ENCODE measurements at places on chromosomes 1 and 21. TPM values are rescaled to one million over a fixed set of nuclear protein-coding genes. Genes with fewer than 3 reads are reported as not detected.

DNA sequence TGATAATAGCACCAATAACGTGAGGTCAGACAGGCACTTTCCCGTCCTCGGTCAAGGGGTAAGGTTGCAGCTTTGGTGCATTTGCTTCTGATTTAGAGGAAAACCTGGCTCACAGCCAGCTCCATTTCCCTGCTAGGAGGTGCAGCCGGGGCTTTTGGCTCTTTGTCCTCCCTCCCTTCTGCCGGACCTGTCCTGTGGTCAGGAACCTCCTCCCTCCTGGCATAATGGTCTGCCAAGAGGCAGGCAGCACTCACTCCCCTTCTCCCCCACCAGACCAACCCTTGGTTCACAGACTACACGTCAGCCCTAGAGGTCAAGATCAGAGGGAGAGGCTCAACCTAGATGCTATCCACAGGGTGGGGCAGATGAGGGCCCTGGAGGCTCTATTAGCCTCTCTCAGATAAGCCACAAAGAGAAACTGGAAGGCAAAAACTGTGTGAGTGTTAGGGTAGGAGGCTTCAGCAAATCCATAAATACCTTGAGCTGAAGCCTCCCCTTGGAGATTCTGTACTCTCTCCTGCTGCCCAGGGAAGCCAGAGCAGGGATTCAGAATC lies 64.8 kb downstream of the PLXNA2 start:
- DNase-seq = no peak

GRCh38 chr1:51526248-51526647 lies 7.2 kb upstream of the EPS15 start:
- no peak for DNase-seq

GRCh38 chr1:18870957-18871356 lies 11.5 kb upstream of the TAS1R2 start:
- no peak for DNase-seq

DNA sequence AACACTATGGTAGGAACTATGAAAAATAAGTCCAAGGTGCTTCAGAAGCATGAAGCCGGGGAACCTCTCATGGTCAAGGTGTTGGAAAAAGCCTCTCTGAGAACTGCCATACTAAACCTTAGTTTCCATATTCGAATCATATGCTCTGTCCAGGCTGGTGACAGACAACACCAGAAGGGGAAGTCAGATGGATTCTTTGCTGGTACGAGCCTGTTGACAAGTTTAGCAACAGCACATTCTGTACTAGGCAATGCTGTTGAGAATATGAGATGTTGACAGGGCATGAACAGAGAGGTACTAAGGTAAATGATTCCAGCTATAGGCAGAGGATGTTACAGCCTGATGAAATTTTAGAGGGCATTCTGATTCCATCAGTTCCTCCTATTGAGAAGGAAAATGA lies 461.3 kb upstream of the ZRANB2 start:
- no peak for DNase-seq

Gene LCE1F
- not detected for total RNA-seq

All from vagina (tissue), 2 donors.